ENCODE measurements at places on chromosomes 7 and 10.

DNA sequence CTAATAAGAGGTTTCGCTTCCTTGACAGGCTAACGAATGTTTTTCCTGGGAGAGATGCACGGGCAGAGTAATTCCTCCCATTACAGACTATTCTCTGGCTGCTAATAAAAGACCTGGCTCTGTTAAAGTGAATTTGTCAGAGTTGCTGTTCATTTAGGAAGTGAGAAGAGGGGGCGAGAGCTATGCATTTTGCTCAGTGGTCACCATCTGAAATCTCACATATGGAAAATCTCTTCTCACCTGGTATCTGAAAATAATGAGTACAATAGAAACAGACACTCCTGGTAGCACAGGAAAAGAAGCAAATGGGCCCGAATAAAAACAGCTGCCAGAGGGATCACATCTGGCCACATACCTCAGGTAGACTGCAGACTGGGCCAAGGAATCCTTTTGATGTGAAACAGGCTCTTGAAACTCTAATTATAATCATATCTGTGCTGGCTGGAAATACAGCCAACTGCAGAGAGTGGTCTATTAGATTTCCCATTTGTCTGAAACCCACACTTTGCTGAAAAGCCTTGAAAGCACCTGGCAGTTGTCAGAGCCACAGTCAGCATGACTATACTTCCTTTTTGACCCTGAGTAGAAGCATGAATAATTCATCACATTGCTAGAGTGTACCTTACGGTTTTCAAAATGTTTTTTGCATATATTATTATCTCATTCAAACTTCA lies 33.6 kb downstream of the AOAH start:
- DNase-seq, result no peak

GRCh38 chr10:76210211-76210610 lies 778.8 kb downstream of the LRMDA start:
- no peak for DNase-seq

GRCh38 chr7:153590571-153590970 lies 461.6 kb upstream of the DPP6 start:
- no peak for DNase-seq

DNA sequence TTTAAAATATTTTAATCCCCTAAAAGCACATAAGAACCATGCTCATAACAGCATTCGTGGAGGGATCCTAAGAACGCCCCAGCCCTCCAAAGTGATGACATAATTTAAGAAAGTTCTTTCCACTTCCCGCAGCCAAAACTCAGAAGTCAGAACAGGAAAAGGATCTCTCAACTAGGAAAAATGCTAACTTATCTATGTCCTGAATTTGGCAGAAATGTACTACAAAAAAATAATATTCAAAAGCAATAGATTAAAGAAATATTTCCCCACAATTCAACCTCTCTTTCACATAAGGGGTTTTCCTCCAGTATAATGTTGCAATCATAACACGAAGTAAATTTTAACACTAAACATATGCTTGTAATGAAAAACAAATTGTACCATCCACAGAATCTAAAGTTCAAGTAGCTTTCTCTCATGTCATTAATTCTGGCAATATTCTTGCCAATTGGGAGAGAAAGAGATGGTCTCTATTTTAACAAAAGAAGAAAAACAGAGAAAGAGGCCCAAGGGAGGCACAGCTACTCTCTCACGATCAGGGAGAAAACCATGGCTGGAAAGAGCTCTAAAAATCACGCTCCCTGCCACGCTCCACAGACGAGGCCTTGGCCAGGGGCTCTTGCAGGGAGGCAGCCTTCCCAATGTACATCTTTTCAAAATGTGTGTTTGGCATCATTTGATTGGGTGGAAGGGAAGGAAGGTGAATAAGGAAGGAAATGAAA lies 22.9 kb downstream of the ASB13 start:
- no peak for DNase-seq

GRCh38 chr10:34985823-34986222 lies 104.3 kb downstream of the CUL2 start:
- DNase-seq, result no peak
